IMR-90 (cell line): ENCODE measurements at places on chromosomes 6 and 20. TPM values are rescaled to one million over a fixed set of nuclear protein-coding genes. Genes with fewer than 3 reads are reported as not detected.

GRCh38 chr6:41075651-41076626, 3.2 kb downstream of the NFYA start:
- no peaks in the 10 kb centered on the region for H3K27me3 ChIP-seq
- DNase-seq: no peak
- H3K4me1 ChIP-seq: peaks cover 3% of the 10 kb centered on the region
- H3K4me3 ChIP-seq: no peak overlapping the region
- H3K36me3 ChIP-seq: peaks cover 7% of the 10 kb centered on the region
- H3K27ac ChIP-seq: no peak overlapping the region

GRCh38 chr6:158095031-158095430, 73.0 kb downstream of the SERAC1 start:
- peaks cover 40% of the 10 kb centered on the region for H3K36me3 ChIP-seq
- no peak overlapping the region for H3K4me3 ChIP-seq
- H3K27ac ChIP-seq: no peak overlapping the region
- no peaks in the 10 kb centered on the region for H3K27me3 ChIP-seq
- no peaks in the 10 kb centered on the region for H3K4me1 ChIP-seq

GRCh38 chr20:3162080-3162611, 2.5 kb upstream of the FASTKD5 start:
- no peak overlapping the region for H3K4me3 ChIP-seq
- H3K36me3 ChIP-seq: no peaks in the 10 kb centered on the region
- no peaks in the 10 kb centered on the region for H3K27me3 ChIP-seq
- H3K4me1 ChIP-seq: peaks cover 7% of the 10 kb centered on the region
- no peak for DNase-seq
- H3K27ac ChIP-seq: no peak overlapping the region

DNA sequence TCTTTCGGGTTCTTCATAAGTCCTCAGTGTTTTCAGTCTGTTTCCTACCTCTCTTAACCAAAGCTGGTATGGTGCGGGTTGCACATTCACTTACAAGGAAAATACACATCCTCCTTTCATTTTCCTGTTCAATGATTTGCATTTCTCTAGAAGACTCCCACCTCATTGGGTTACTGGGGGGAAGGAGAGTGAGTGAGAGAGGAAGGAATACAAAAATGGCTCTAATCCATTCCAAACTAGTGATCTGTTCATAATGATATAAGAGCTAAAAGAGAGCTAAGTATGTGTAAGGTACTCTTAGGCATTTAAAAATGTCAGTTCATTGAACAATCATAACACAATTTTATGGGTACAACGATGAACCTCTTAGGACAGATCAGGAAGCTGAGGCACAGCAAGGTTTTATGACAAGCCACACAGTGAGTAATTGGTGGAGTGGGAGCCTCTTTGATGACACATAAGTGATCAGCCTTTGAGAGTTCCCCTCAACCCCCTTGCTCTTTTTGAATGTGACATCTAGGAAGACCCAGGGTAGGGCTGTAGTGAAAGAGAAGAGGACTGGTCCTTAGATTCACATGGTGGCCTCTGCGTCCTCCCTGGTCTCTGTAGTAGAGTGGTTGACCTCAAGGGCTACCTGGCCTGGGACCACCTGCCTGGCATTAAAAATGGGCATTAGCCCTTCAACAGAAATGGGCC, 328.4 kb upstream of the SOX4 start:
- no peak overlapping the region for H3K27ac ChIP-seq
- 0 out of 2 replicates have a peak, but pooled peaks cover 2% of the 10 kb centered on the region for H3K27me3 ChIP-seq
- no peak overlapping the region for H3K4me3 ChIP-seq
- no peak for DNase-seq

The RBPJL gene
- not detected in 2 replicates for polyA plus RNA-seq

The TOMM6 gene
- 204 and 227 TPM in 2 replicates for polyA plus RNA-seq

The DCDC2 gene
- not detected in 2 replicates for polyA plus RNA-seq
